Astrocyte (in vitro differentiated cells and primary cell): ENCODE measurements at places on chromosomes 5 and 9.
A peak's percentile ranks its signal among the peaks of the same experiment; 100 is the strongest.

- H3K4me3 ChIP-seq, result peak overlapping the region; percentile 15
- peaks cover 11% of the 10 kb centered on the region for H3K4me1 ChIP-seq
- no peaks in the 10 kb centered on the region for H3K36me3 ChIP-seq
- DNase-seq, result peak; percentile 85
Observed at GRCh38 chr9:3732077-3733038, 206.6 kb upstream of the RFX3 start.

DNA sequence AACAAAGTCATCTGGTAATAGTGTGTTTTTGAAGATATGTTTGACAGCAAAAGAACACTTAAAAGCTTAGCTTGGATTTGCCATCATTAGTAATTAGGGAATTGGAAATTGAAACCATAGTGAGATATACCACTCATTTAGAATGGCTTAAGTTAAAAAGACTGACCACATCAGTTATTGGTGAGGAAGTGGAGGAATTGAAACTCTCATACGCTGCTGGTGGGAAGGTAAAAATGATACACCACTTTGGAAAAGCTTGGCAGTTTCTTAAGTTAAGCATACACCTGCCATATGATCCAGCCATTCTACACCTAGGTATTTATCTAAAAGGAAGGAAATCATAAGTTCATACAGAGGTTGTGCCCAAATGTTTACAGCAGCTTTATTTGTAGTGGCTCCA is 213.2 kb downstream of the TRIO start:
- no peak overlapping the region for H3K4me3 ChIP-seq
- H3K27ac ChIP-seq, result no peak overlapping the region
- H3K27me3 ChIP-seq, result no peaks in the 10 kb centered on the region
- H3K36me3 ChIP-seq, result peaks cover 55% of the 10 kb centered on the region
- peaks cover 7% of the 10 kb centered on the region for H3K4me1 ChIP-seq
- no peak for DNase-seq

DNA sequence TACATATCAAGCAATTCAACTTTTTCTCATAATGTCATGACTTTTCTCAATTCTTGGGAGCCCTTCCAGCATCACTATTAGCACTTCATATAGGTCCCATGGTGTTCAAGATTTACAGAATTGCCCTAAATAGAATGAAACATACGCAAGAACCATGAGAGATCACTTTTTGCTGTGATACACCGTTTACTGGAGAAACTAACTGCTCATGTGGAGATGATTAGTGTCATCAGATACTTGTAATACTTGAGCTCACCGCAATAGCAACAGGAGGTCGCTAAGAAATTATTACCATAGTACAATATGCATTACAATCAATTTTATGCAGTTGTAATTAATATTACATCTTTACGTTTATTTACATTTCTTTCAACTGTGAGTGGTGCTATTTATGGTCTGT is 4.8 kb upstream of the PCSK5 start:
- no peak overlapping the region for H3K4me3 ChIP-seq
- H3K27ac ChIP-seq, result no peak overlapping the region
- DNase-seq, result no peak
- no peaks in the 10 kb centered on the region for H3K36me3 ChIP-seq
- H3K4me1 ChIP-seq, result no peaks in the 10 kb centered on the region

DNA sequence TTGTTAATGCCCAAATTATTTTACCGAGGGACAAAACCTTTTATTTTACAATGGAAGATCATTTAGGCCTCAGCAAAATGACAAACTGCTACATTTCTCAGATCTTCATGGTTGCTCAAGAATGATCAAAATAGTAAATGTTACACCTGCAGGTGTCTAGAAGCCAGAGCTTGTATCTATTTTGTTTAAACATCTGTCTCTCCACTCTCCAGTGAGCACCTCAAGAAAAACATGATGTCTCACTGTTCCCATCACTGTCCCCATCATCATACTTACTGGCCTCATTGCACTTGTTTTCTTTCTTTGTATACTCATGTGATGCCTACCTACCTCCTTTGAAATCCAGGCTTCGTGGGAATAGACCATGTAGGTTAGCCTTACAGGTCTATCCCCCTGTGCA is 149.6 kb downstream of the TTLL11 start:
- H3K4me3 ChIP-seq, result no peak overlapping the region
- H3K4me1 ChIP-seq, result peaks cover 22% of the 10 kb centered on the region
- H3K36me3 ChIP-seq, result no peaks in the 10 kb centered on the region
- DNase-seq, result no peak
- no peak overlapping the region for H3K27ac ChIP-seq

DNA sequence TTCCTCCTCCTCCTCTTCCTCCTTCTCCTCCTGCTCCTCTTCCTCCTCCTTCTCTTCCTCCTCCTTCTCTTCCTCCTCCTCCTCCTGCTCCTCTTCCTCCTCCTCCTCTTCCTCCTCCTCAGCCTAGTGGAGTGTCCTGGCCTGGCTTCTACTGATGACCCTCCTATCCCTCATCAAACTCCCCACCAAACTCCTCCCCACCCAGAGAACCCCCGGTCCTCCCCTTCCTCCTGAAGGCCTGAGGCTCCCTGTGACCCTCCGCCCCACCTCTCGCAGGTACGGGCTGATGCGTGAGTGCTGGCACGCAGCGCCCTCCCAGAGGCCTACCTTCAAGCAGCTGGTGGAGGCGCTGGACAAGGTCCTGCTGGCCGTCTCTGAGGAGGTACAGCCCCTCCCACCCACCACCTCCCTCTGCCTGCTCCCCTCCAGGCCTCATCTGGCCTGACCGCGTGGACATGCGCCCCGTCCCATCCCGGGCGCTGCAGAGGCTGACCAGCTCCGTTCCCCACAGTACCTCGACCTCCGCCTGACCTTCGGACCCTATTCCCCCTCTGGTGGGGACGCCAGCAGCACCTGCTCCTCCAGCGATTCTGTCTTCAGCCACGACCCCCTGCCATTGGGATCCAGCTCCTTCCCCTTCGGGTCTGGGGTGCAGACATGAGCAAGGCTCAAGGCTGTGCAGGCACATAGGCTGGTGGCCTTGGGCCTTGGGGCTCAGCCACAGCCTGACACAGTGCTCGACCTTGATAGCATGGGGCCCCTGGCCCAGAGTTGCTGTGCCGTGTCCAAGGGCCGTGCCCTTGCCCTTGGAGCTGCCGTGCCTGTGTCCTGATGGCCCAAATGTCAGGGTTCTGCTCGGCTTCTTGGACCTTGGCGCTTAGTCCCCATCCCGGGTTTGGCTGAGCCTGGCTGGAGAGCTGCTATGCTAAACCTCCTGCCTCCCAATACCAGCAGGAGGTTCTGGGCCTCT is 10.6 kb downstream of the FGFR4 start:
- no peak overlapping the region for H3K4me3 ChIP-seq
- DNase-seq, result no peak
- no peak overlapping the region for H3K27ac ChIP-seq
- H3K4me1 ChIP-seq, result no peaks in the 10 kb centered on the region

GRCh38 chr5:139861889-139862207 is 66.2 kb downstream of the PSD2 start:
- DNase-seq, result no peak
- H3K27me3 ChIP-seq, result peaks cover 20% of the 10 kb centered on the region
- H3K4me1 ChIP-seq, result no peaks in the 10 kb centered on the region
- no peak overlapping the region for H3K4me3 ChIP-seq
- no peaks in the 10 kb centered on the region for H3K36me3 ChIP-seq
- no peak overlapping the region for H3K27ac ChIP-seq

DNA sequence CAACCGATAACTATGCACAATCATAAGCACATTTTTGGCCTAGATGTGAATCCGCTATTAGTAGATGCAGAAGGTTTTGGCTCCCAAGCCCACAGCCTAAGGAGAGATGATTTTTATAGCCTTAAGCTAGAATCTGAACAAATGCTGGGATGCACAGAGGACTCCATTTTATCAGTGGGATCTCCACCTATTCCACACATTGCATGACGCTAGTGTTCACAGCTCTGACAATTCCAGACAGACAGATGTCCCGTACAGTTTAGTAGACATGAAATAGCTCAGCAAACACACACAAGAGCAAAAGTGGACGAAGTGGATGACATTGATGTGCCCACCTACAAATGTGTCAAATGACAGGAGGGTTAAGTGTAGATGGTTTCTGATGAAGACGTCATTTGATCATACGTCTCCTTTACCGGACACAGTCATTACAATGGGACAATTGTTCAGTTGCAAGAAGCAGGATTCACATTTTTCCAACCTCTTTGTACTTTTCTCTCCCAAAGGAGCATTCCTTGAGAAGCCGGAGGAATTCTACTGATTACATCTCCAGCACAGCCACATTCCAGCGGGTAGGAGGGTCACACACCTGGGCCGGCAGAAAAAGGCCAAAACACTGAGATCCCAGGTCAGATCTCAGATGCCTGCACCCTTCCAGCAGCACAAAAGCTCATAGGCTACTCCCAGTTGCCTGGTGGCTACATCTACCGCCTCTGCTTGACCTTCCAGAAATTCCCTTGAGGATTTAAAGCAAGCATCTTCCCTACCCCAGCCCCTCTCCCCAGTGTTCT is 202.4 kb downstream of the SLIT3 start:
- no peak overlapping the region for H3K4me3 ChIP-seq
- no peaks in the 10 kb centered on the region for H3K36me3 ChIP-seq
- H3K4me1 ChIP-seq, result peaks cover 4% of the 10 kb centered on the region
- no peak overlapping the region for H3K27ac ChIP-seq
- no peaks in the 10 kb centered on the region for H3K27me3 ChIP-seq
